ENCODE measurements at places on chromosomes 7 and 10.

DNA sequence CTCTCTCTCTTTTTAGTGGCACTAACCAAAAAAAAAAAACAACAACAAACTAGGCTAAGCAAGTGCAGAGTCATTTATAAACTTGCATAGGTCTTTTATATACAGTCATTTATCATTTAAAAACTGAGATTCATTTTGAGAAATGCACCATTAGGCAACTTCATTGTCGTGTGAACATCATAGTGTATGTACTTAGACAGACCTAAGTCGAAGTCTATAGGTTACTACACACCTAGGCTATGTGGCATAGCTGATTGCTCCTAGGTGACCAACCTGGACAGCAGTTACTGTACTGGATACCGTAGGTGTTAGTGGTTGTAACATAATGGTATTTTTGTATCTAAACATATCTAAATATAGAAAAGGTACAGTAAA is 109.1 kb upstream of the SAMD8 start:
- no peak for DNase-seq

GRCh38 chr10:33716501-33717267 is 382.2 kb upstream of the NRP1 start:
- no peak for DNase-seq

GRCh38 chr10:94104316-94105000 is 110.7 kb downstream of the PLCE1 start:
- DNase-seq = no peak

DNA sequence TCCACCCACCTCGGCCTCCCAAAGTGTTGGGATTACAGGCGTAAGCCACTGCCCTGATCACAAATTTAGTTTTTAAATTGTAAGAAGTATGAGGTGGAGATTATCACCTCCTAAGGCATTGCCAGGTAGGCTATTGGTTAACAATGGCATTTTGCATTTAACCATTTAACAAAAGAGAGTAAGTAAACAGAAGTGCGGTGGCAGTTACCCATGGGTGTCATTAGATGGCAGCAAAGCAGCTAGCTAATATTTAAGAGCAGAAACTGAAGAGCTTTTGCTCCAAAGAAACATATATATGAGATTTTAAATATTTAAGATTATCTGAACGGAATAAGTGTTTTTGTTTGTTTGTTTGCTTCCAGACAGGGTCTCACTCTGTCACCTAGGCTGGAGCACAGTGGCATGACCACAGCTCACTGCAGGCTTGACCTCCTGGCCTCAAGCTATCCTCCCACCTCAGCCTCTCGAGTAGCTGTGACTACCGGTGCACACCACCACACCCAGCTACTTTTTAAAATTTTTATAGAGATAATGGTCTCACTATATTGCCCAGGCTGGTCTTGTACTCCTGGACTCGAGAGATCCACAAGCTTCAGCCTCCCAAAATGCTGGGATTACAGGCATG is 325.5 kb upstream of the C7orf33 start:
- no peak for DNase-seq

GRCh38 chr7:1100386-1100785 is 12.5 kb downstream of the GPER1 start:
- DNase-seq = no peak

DNA sequence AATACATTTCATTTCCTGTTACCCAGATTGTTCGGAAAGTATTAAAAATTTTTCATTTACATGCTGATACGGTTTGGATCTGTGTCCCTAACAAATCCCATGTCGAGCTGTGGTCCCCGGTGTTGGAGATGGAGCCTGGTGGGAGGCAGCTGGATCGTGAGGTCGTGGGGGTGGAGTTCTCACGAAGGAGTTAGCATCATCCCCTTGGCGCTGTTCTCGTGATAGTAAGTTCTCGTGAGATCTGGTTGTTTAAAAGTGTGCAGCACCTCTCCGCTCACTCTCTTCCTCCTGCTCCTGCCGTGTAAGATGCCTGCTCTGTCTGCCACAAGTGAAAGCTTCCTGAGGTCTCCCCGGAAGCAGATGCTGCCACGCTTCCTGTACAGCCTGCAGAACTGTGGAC is 30.9 kb downstream of the PLEKHS1 start:
- DNase-seq = no peak

DNA sequence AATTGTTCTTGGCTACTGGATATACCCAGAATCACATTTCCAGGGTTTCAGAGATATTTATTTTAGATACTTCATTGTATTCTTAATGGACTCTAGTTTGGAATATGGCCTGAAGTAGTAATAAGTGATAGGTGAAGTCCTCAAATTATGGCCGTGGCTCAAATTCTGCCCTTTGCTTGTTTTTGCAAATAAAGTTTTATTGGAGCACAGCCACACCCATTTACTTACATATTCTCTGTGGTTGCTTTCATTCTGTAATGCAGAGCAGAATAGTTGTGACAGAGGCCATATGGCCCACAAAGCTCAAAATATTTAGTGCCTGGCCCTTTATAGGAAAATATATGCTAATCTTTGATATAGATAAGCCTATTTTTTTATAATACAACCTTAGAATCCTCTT is 19.5 kb downstream of the ANLN start:
- no peak for DNase-seq

GRCh38 chr7:131110297-131111080 is 217.2 kb upstream of the MKLN1 start:
- no peak for DNase-seq
